ENCODE measurements at places on chromosomes 1 and 21.

- peak; percentile 53 for DNase-seq
These were observed at the start of gene GJA4 for GRCh38 chr1:34792868-34793727. Gene GJA4 (plus strand): TSS chr1:34792999. CDS start chr1:34794214, 1,215 bp downstream.

DNA sequence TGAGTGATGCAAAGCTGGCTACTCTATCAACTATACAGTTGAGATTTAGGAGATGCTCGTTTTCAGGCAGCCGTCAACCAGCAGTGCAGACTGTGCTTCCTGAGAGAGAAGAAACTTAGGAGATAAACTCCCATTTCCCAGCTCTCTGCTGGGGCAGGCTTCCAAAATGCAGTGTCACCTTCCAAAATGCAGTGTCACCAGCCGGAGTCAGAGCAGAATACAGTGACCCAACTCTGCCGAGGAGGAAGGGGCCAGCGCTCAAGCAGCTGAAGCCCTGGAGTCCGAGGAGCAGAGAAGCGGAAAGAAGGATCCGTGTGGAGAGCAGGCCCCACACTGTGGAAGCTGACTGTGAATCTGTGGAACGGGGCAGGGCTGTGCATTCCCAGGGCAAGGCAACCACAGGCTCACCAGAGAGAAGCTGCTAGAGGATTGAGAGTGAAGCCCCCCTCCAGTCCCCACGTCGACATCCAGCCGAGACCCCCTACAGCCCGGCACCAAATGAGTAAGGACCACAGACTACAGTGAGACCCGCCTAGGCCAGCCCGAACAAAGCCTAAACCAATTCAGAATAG, 703 bp upstream of the KRTAP12-1 start:
- DNase-seq, result no peak

GRCh38 chr1:172390683-172391551, 29.6 kb upstream of the C1orf105 start:
- no peak for DNase-seq

DNA sequence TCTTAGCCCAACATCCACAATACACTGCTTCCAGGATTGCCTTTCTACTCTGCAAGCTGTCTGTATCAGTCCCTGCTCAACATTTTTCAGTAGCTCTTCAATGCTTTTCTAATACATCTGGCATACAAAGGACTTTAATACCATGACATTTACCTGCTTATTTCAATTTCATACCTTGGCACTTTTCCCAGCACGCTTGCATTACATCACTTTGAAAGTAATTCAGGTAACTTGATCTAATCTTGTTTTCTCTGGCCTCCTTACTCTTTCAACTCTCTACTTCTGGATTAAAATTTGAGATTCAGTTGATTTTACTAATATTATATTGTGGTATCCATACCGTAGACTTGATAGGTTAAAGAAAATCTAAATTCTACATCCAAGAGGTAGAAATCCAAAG, 103.0 kb downstream of the PTGS2 start:
- no peak for DNase-seq

DNA sequence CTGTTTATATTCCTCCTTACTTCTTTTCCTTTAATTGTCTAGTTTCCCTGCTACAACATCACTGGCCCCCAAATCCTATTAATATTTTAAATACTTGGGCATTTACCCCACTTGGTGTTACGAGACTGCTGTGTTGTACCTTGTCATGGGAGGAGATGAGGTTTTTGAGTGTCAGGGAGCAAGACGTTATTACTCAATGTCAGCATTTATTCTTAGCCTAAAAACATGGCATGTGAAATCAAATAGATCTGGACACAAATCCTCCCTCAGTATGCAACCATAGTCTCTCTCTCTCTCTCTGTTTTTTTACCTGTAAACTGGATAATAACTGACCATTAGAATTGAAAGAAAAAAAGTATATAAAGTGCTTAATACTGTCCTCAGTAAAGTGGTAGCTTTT, 4.6 kb downstream of the LRRC8B start:
- no peak for DNase-seq

DNA sequence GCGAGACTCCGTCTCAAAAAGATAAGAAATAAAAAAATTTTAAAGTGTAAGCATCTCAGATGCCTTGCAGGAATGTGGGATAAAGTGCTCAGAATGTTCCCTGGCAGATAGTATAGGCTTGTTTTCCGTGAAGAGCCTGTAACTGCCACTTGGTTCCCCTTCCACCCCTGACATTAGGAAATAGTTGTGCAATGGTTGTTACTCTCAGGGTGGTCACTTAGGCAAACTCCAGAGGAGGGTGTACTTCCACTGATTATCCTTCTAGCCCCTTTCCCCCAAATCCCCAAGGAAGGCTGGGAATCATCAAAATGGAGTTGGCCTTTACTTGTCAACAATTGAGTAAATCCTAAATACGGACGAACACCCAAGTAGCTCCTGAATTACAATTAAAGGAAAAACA, 10.4 kb downstream of the RPL11 start:
- no peak for DNase-seq

GRCh38 chr1:208136459-208137182, 107.6 kb downstream of the PLXNA2 start:
- no peak for DNase-seq

DNA sequence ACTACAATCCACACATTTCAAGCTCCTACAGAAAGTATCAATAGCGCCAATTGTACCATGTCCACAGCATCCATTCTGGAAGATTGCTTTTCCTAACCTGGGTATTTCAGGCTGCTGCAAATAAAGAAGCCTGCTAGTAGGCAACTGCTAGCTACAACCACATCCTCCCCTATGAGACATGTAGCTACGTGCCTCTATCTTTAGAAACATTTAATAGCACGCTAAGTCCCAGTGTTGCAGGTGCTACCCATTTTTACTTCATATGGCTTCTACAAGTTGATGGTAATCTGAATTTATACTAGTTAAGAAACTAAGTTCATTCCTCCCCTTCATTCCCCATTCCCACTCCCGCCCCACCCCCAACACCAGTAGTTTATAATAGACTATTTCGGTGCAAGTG, 7.4 kb upstream of the AMPD1 start:
- no peak for DNase-seq

DNA sequence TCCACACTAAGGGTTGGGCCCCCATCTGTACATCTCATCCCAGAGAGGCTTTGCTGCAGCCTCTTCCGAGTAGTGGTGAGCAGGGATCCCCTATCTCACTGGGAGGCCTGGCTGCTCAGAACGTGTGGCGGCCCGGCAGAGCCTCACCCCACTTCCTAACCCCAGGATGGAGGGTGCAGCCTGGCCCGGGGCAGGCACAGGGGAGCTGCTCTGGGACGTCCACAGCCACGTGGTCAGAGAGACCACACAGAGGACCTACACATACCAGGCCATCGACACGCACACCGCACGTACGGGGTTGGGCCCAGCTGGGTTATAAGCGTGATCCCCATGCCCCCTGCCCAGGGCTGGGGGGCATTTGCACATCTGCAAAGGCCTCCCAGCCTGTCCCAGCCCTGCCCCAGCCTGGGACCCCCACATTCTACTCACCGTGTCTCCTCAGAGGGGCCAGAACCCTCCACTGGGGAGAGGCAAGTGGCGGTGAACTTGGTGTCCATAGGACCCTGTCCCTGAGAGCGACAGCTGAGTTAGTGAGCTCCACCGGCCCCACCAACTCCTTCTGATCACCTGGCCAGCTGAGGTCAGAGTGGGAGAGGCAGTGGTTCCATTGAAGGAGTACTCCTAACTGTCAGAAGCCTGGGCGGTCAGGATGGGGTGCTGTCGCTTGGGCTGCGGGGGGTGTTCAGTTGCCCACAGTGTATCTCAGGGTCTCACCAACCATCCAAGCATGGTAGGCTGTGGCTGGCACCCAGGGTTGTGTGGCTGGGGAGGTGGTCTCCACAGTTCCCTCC, 41.2 kb downstream of the TRIM11 start:
- peak; percentile 12 for DNase-seq

DNA sequence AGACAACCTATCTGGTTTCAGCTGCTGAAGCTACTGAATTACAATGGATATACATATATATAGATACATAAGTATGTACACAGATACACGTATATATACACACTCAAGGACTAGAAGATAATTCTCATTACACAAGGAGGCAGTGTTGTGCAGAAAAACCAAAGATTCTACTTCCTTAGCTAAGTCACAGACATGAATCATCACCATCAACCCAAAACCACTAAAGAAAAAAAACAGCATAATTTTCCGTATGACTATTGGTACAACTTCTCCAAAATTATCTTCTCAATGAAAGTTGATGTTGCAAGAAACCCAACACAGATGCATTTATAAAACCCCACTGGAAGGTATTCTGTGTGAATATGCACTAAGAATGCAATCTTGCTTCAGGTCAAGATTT, 36.8 kb upstream of the RPF1 start:
- no peak for DNase-seq

DNA sequence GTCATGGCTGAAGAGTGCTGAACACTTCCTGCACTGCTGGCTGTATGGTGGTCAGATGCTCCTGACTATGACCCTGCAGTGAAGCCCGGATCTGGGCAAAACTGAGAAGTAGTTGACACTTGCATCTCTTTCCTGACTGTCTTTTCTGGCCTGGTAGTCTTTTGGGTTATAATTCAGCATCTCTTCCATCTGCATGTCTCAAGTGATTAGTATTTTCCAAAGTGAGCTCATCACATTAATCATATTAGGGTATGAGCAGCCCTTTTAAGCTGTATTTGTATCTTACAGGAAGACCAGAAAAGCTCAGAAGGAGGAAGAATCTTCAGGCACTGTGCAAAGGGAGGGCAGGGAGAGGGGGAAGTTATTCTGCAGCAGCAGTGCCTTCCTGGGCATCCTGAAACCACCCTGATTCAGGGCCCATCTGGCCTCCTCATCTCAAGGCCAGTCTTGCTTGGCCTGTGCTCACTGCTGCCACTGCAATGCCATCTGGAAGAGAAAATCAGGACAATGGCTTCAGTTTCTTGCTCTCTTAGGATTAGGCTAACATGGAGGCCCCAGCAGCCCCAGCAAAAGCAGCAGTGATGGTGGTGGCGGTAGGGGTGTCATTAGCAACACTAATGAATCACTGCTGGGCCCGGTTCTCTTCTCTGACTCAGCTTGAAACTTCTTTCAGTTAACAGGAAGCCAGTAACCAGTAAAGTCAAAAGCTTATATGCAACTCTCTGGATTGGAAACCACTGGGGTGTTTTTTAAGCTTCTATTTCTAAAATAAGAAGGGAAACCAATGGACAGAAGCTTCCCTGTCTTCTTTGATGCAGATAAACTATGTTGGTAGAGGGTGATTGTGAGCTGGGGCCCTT, 63.3 kb upstream of the WDR26 start:
- peak; percentile 50 for DNase-seq

- DNase-seq, result peak; percentile 88
These were observed 117.5 kb downstream of the PRDM16 start for GRCh38 chr1:3186526-3186921.

DNA sequence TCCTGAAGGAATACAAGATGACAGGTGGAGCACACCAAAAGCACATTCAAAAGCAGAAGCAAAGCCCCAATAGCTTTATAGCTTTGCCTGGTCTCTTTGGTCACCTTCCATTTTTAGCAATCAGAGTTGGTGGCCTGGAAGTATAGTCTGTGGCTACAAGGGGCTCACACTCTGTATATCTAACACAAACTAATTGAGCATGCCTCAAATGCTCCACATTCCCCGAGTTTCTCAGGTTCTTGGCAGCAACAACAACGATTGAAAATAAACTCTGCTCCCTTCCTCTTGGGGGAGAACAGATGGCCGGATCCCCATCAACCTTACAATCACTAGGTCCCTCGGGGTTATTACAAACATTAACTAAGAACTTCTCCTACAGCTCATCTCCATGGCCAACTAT, 24.9 kb upstream of the TADA1 start:
- no peak for DNase-seq

GRCh38 chr1:214670098-214670497, 67.1 kb downstream of the CENPF start:
- DNase-seq, result peak; percentile 70

DNA sequence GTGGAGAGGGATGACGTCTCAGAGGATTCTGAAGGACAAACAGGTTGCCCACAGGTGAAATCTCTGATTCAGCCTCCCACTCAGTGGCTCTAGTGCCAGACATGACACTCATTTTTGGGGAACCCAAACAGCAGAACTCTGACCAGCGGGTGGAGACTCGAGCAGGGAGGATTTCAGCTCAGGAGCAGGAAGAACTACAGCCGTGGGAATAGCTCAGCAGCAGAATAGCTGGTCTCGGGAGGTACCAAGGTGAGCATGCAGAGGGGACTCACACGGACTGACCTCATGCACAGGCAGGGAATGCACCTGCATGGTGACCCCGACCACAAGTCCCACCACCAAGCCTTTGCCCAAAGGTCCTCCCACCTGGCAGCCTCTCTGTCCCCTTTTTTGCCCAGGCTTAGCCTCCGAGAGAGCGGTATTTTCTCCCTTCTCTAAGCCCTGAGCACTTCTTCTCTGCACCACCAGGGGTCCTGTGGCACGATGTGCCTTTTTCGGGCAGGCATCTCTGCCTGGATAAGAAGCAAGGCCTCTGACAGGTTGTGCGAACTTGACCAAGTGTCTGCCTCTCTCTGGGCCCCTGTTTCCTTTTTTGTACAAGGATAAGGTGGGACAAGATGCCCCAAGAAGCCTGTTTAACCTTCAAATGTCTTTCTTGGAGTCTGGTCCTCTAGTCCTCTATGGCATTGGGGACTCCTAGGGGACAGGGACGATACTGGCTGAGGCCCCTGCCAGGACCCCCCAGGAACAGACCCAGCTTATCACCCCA, 8.8 kb upstream of the FGR start:
- peak; percentile 63 for DNase-seq

GRCh38 chr1:96887501-96887900, 165.9 kb downstream of the PTBP2 start:
- no peak for DNase-seq

DNA sequence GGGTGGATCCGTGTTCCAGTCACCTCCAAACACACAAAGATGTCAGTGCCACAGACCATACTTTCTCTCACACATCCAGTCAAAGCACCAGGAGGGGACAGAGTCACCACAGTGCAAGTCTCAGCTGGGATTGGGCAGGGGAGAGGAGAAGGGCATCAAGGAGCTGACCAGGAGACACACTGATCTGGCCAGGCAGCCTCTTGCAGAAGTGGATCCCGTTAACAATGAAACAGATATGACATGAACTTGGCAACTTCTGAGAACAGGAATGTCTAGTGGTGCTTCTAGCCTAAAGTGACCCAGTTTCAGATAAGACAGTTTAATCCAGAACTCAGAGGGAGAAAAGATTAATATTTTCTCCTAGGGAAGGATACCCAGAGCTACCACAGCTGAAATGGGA, 71.0 kb downstream of the HIVEP3 start:
- DNase-seq, result peak; percentile 39

GRCh38 chr1:47697616-47698335, 259.9 kb downstream of the FOXD2 start:
- no peak for DNase-seq

DNA sequence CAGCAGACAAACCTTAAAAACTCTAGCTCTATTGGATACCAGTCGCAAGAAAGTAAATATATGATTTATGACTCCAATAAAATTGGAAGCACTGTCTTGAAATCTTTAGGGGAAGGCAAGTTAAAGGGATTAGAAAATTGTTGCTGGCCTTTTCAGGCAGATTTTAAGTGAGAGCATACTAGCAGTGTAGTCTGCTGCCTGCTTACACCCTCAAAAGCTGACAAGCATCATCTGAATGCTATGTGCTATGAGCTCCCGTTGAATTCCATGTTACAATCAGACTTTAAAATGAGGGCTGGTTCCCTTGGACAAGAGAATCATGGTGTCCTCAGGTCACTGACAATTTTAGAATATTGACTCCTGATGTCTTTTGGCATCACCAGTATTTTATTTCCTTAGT, 271.1 kb upstream of the C1orf105 start:
- DNase-seq, result no peak

- DNase-seq, result no peak
These were observed 1.7 kb upstream of the SORT1 start for GRCh38 chr1:109399326-109399957.

- no peak for DNase-seq
These were observed 247.4 kb downstream of the PTBP2 start for GRCh38 chr1:96968983-96969382.

Measured in left cardiac atrium (tissue), 4 donors.